Inflammatory macrophage treated with lipopolysaccharide for 4 hours (primary cell): ENCODE measurements at places on chromosomes 7 and 10.

DNA sequence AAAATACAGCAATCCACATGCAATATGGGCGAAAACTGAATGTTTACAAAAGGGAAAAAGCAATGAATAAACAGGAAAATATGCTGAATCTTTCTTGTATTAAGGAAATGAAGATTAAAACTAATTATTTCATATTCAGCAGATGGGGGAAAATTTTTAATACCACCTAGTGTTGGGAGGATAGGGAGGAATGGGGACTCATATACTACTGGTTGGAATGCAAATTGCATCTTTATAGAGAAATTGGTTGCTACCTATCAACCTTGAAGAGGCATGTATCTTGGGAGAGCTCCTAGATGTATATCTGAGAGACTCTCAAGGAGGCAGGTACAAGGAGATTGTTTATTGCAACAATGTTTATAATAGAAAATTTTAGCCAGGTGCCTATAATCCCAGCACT lies 101.4 kb downstream of the CREM start:
- DNase-seq: no peak

DNA sequence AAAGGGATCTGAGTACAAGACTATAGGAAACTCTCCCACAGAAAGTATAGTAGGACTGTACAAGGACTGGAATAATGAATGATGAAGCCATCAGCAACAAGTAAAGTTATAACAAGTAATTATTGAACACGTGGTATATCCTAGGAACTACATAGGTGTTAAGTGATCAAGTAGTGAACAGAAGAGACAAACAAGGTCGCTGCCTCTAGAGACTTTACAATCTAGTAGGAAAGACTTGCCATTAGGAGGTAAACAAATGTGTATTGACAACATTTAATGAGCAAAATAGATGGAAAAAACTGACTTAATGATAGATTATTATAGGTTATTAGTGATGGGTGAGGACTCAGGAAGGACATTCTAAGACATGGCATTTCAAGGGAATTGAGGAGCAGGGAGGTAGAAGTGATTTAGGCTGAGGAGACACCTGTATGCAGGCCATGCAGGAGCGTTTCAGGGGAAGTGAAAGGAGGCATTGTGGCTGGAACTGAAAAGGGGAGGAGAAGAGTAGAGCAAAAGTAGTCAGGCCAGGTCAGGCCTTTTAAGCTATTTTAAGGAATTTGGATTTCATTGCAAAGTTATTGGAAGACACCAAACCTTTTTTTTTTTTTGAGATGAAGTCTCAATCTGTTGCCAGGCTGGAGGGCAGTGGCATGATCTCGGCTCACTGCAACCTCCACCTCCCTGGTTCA lies 8.5 kb upstream of the GLCCI1 start:
- DNase-seq: no peak

DNA sequence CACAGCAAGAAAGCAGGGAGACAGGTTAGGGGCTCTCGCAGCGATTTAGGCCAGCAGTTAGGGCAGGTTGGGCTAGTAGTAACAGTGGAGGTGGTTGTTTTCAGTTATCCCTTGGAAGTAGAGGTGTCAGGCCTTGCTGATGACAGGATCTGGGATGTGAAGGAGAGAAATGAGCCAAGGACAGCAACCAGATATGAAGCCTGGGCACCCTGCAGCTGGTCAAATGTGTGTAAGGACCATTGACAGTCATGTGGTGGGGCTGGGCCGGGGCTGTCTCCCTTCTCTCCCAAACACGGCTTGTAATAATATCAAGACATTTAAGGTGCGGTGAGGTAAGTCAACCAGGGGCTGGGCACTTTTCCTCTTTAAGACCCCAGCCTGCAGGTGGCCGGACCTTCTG lies 112.5 kb upstream of the IGFBP3 start:
- no peak for DNase-seq

GRCh38 chr10:89838044-89838615 lies 136.7 kb downstream of the KIF20B start:
- no peak for DNase-seq

DNA sequence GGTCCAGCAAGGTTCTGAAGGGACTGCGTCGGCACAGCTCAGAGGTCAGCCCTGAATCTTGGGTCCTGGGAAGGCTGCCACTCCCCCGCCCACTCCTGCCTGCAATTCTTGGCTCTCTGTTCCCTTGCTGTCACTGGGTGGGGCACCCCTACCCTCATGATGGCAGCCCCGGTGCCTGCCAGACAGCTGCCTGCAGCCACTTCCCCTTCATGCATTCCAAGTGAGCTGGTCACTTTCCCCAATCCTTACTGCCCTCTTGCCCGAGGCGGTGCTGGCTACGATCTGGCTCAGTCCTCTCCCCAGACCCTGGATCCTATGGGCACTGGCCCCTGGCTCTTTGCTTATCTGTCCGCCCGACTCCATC lies 14.2 kb downstream of the MYL10 start:
- peak; percentile 70 for DNase-seq

DNA sequence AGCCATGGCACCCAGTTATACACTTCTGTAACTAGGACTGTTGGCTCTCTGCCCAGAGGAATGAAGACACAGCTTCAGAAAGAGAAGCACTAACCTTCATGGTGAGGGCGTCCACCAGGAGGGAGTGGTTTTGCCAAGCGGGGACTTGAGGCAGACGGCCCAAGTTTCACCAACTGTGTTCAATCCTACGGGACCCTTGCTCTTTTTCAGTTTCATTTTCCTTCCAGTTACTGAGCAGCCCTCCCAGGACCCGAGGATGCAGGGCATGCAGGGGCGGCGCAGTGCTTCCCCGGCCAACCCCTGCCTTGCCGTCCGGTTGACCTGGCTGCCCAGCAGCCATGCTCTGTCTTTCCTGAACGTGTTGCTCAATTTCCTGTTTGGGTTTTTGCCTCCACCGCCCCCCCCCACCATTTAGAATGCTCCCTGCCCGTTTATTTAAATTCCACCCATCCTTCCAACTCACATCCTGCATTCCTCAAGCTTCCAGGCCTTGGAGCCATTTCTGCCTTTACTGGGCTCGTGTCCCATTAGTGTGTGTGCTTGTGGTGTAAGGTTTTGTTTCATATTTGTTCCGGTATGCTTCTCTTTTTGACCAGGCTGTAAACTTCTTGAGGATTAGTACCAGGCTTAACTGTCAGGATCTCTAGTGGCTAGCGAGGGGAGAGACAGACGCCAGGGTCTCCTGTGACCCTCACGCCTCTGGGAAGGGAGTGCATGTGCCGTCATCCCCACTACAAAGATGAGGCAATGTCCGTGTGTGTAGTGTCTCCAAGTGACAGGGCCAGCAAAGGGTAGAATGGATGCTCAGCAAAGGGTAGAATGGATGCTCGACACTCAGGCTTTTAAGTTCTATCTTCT lies 31.6 kb downstream of the IL15RA start:
- DNase-seq: peak; percentile 54

DNA sequence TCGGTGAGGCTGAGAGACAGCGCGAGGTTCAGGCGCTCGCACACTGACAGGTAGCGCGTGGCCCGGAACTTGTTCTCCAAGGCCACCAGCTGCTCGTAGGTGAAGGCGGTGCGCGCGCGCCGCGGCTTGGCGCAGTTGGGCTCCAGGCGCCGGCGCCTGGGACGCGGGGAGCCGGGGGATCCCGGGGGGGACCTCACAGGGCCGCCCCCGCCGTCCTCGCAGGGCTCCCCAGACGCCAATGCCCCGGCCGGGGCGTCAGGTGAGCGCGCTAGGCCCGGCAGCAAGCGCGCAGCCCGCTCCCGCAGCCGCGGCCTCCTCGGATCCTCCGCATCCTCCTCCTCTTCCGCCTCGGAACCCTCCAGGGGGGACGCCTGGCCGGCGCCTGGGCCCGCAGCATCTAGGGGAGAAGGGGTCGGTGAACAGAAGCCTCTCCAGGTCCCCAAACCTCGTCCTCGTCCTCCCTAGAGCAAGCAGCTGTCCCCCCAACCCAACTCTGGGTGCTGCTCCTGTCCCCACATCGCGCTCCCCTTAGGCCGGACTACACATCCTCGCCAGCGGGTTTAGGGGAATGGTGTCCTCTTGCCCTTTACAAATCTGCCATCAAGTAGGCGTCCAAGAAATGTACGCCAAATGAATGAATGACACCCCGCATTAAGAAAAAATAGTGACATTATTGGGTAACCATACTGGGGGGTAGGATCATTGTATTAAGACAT lies 1.9 kb downstream of the NKX1-2 start:
- no peak for DNase-seq

DNA sequence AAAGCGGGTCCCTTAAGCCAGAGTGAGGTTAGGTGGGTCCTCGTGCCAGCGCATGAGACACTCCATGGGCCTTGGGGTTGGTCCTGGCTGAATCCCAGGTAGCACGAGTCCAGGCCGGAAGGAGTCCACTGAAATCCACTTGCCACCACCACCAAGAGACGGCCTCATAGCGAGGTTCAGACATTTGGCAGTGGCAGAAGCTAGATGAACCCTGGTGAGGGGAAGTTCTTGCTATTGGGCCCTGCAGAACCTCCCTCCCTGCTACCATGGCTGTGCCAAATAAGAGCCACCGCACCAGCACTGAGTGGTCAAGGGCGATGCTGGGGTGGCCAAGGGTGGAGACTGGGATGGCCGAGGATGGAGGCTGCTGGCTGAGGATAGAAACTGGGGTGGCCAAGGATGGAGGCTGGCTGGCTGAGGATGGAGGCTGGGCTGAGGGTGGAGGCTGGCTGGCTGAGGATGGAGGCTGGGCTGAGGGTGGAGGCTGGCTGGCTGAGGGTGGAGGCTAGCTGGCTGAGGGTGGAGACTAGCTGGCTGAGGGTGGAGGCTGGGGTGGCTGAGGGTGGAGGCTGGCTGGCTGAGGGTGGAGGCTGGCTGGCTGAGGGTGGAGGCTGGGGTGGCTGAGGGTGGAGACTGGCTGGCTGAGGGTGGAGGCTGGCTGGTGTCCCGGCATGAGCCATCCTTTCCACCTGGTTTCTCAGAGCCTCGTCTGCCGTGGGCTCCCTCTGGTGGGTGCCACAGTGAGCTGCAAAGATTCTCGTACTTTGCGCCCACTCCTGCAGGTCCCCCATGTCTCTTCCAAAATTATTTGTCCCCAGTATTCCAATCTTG lies 88.2 kb downstream of the ELFN1 start:
- peak; percentile 12 for DNase-seq

DNA sequence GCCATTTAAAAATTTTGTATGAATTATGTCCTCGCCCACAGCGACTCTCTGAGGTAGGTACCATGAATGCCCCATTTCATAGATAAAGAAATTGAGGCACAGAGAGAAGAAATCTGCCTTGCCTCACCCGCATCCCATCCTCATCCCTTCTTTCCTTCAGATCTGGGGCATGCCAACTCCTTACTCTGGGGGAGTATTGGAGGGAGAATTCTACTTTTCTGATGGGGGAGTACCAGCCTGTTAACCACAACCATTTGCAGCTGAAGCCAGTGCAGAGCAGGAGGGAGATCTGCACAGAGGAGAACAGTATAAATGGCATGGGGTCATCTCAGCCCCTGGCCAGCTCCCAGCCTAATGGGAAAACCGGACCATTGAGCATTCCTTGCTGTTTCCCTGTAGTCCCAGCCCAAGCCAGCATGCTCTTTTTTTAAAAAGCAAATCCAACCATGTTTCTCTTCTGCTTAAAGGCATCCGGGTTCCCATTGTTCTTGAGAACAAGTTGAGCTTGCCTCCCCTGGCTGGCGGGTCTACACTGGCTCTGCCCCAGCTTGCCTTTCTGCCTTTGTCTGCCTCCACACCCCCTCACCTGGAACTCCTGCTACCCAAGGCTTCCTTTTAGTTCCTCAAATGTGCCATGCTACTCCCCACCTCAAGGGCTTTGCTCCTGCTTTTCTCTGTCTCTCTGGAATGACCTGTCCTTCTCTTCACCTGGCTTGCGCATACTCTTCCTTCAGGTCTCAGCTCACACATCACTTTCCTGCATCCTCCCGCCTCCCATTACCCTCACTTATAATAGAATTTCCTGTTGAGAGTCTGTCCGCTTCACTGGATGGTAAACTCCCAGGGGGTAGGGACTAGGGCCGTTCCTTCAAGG lies 8.8 kb upstream of the ZNF503 start:
- no peak for DNase-seq

- no peak for DNase-seq
Observed at GRCh38 chr10:104791471-104791870, 150.4 kb downstream of the SORCS3 start.

- no peak for DNase-seq
Observed at GRCh38 chr7:71574153-71574860, 442.4 kb downstream of the GALNT17 start.

DNA sequence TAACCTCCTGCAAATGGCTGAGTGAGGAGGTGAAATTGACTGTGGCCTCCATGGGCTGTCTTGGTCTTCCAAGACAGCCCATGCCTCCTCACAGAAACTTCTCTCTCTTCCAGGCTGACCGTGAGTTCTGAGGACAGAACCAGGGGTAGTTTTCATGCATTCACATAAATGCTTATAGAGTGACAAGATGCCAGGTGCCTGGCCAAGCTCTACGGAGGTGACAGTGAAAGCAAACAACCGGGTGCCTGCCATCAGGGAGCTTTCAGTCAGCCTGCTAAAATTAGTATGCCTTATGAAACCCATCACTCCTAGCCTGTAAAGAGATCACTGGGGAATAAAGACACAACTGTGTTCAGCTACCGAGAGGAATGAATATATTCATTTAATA lies 919 bp upstream of the RHOBTB1 start:
- no peak for DNase-seq

DNA sequence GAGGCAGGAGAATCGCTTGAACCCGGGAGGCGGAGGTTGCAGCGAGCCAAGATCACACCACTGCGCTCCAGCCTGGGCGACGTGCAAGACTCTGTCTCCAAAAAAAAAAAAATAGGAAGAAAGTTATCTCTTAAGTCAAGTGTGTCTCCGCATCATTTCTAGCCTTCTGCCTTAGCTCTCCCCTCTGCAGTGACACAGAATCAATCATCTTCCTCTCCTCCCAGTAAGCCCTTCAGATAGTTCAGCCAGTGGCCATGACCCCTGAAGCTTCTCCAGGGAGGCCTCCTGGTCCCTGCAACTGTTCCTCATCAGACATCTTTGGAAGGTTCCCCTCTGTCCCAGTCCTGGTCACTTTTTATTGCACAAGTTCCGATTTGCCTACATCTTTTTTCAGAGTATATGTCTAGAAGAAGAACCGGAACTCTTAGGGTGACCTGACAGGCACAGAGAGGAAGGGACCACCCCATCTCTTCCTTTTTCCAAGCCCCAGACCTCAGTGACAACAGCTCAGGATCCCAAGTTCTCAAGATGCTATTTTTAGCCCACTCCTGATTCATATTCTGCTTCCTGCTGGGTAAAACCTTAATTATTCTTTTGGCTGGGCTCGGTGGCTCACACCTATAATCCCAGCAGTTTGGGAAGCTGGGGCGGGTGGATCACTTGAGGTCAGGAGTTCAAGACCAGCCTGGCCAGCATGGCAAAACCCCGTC lies 6.6 kb upstream of the RHBDD2 start:
- peak; percentile 86 for DNase-seq
